ENCODE measurements at places on chromosomes 16 and 17.

DNA sequence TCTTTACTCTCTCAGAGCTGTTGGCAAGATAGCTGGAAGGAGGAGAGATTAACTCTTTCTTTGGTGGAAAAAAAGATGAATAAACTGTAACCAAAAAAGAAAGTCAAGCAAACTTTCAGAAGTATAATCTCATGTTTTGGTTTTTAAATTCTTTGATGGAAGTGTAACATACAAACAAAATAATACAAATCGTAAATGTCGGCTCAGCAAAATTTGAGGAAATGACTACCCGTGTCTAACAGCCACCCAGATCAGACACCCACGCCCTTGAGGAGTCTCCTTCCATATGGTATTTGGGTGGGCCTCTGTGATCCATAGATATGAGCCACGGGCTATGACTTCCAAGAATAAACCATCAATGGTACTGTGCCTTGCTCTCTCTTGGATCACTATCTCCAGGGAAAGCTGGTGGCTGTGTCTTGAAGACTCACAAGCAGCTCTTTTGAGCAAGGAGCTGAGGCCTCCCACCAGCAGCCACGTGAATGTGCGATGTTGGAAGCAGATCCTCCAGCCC is 9.6 kb upstream of the CD300C start:
- H3K4me1 ChIP-seq = peaks cover 21% of the 10 kb centered on the region
- no peak overlapping the region for H3K27ac ChIP-seq
- no peak overlapping the region for H3K4me3 ChIP-seq
- no peak for ATAC-seq

- no peak overlapping the region for H3K27ac ChIP-seq
- no peaks in the 10 kb centered on the region for H3K36me3 ChIP-seq
- H3K4me3 ChIP-seq = no peak overlapping the region
- ATAC-seq = no peak
- no peaks in the 10 kb centered on the region for H3K4me1 ChIP-seq
Measured at GRCh38 chr16:6335072-6335471, 997.6 kb upstream of the RBFOX1 start.

DNA sequence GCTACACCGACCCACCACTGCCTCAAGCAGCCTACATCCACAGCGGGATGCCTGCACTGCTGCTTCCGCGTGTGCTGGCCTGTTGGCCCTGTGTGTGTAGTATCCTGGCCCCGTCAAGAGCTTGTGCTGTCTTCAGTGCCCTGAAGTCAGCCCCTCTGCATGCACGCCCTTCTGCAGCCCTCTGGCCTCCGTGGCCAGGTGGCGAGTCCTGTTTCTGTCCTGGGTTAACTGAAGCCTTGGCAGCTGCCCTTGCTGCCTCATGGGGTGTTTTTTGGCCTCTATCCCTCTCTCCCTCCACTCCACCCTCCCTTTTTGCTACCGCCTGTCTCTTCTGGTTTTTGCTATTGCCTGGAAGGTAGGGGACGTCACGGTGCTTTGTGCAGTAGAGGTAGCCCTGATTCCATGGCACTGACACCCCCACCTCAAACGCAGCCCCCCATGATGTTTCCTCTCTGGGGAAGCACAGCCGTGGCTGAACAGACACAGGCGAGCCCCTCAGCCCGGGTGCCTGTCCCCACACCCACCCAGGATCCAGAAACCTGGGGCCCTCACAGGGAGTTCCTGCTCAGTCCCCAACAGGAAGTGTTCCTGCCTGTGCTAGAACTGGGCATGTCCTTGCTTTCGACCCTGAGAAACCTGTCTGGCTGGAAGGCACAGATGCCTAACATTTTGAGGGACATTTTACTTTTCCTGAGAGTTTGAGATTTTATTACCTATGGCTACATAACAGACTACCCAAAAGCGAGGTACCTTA is 18.8 kb upstream of the AMZ2 start:
- peak overlapping the region; percentile 74 for H3K27ac ChIP-seq
- peaks cover 31% of the 10 kb centered on the region for H3K36me3 ChIP-seq
- no peak overlapping the region for H3K4me3 ChIP-seq
- no peaks in the 10 kb centered on the region for H3K27me3 ChIP-seq

- H3K36me3 ChIP-seq = peaks cover 49% of the 10 kb centered on the region
- H3K27ac ChIP-seq = no peak overlapping the region
- H3K4me1 ChIP-seq = peaks cover 16% of the 10 kb centered on the region
- no peak for ATAC-seq
- H3K4me3 ChIP-seq = no peak overlapping the region
Measured at GRCh38 chr17:21001813-21002221, 41.0 kb downstream of the USP22 start.

- peaks cover 33% of the 10 kb centered on the region for H3K36me3 ChIP-seq
- H3K27ac ChIP-seq = no peak overlapping the region
- peak overlapping the region; percentile 66 for H3K4me3 ChIP-seq
- no peaks in the 10 kb centered on the region for H3K27me3 ChIP-seq
- peaks cover 45% of the 10 kb centered on the region for H3K4me1 ChIP-seq
Measured at GRCh38 chr17:80220736-80221215, 549 bp downstream of the SLC26A11 start.

- ATAC-seq = no peak
- H3K27ac ChIP-seq = no peak overlapping the region
- peaks cover 77% of the 10 kb centered on the region for H3K36me3 ChIP-seq
- no peak overlapping the region for H3K4me3 ChIP-seq
- no peaks in the 10 kb centered on the region for H3K27me3 ChIP-seq
- peaks cover 56% of the 10 kb centered on the region for H3K4me1 ChIP-seq
Measured at GRCh38 chr16:57559072-57559790, 16.8 kb downstream of the ADGRG5 start.
